ENCODE measurements at places on chromosomes 6 and 20.

DNA sequence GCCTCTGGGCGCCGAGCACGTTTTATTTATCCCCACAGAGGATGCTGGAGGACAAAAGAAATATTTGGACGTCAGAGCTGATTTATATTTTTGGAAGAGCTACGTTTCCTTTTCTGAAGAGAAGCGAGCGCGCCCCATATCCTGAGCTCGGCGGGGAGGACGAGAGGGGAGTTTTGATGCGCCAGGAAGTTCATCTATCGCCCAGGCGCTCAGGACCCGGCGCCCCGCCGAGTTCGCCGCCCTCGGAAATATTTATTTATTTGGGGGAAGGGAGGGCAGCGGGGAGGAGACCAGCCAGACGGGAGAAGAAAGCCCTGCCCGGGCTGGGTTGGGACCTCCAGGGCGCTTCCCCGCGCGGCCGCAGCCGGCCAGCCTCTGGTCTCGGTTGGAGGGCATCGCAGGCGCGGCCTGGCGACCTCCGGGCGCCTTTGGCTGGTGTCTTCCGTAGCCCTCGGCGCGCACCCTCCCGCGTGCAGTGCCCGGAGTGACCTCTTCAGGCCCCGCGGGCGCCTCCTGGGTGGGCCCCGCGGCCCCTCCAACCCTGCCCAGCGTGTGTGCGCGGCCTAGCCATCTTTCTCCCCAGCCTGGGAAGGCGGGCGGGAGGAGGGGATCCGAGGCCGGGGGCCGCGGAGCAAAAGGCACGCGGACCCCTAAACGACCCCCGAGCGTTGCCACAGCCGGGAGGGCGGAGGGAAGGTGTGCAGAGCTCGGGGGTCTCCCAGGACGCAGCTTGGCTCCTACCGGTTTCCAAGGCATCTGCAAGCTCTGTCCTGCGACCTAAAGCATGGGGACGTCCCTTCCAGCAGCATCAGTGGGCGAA, 5.4 kb upstream of the FOXF2 start:
- DNase-seq: no peak

GRCh38 chr6:116472706-116473105, 11.5 kb downstream of the CALHM6 start:
- no peak for DNase-seq

GRCh38 chr20:1415667-1416468, 23.0 kb upstream of the FKBP1A start:
- DNase-seq: no peak

DNA sequence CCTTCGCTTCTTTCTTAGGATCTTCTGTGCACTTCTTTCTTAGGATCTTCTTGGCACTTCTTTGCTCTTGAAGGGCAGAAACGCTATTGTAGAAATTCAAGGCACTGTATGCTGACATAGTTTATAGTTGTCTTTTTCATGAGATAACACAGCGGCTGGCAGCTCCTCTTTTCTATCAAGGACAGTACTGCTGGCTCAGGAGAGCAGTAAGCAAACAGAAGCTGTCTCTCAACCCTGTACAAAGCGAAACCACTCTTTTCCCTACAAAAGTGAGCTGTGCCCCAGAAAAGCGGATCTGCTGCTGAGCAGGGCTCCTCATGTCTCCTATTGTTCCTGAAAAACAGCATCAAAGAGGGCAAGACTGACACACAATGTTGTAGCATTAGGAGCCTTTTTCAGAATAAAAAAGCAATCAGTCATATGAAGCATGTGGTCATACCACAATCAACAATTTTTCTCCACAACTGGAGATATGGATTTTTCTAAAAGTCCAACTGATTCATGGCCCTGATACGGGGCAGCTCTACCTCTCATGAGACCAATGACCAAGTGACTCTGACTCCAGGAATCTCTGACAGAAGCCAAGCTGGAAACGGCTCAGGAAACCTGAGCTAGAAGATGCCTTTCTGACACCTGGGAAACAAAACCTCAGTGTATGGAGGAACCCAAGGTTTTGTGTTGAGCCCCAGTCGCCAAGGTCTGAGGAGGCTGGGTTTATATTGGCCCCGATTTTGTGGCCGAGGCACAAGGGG, 255.9 kb downstream of the ESR1 start:
- DNase-seq: no peak

GRCh38 chr6:143513410-143513809, 1.9 kb upstream of the FUCA2 start:
- peak; percentile 61 for DNase-seq

GRCh38 chr6:31657406-31658157, 1.9 kb downstream of the APOM start:
- DNase-seq: no peak

DNA sequence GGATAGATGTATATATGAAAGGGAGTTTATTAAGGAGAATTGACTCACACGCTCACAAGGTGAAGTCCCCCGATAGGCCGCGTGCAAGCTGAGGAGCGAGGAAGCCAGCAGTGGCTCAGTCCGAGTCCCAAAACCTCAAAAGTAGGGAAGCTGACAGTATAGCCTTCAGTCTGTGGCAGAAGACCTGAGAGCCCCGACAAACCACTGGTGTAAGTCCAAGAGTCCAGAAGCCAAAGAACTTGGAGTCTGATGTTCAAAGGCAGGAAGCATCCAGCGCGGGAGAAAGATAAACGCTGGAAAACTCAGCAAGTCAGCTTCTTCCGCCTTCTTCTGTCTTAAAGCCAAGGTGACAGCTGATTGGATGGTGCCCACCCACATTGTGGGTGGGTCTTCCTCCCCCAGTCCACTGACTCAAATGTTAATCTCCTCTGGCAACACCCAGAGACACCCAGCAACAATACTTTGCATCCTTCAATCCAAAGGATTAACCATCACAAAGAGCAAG, 102.6 kb upstream of the GJE1 start:
- DNase-seq: peak; percentile 15

- no peak for DNase-seq
Observed at GRCh38 chr20:63484236-63484635, 11.8 kb upstream of the KCNQ2 start.

DNA sequence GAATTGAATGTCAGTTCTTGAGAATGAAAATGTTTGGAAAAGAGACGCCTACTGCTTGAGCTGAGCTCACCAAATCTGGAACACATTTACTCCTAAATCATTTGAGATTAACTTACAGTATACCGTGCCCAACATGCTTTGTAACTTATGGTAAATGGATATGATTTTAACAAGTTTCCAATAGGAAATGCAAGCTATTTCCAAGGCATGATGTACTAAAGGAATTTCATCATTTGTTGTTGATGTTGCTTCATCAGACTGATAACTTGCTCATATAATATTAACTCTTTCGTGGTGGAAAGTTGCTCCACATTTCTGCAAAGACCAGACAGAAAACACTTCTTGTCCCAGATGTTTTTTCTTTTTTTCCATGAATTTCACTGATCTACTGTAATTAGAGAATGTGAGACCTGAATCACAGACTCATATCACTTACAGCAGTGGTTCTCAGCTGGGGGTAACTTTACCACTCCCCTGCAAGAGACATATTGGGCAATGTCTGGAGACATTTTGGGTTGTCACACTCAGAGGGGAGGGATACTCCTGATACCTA, 116.6 kb upstream of the TRAF3IP2 start:
- DNase-seq: no peak

GRCh38 chr6:25169553-25169952, 109.6 kb upstream of the CARMIL1 start:
- no peak for DNase-seq

- DNase-seq: no peak
Observed at GRCh38 chr6:151254451-151255081, 14.8 kb downstream of the AKAP12 start.

DNA sequence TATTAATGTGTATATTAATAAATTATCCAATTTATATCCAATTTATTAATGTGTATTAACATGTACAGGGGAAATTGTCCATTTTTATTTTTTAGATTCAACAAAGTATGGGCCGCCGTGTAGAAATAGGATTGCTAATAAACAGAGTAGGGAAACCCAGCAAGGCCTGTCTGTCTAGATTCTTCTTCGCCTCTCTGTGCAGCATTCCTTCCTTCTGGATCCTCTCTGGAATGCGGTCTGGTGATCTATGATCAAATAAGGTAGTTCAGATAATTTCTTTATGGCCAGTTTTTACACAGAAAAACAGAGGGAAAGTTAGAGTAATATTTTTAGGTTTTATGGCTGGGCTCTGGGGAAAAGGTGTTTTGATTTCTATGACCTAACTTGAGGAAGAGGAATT, 19.9 kb upstream of the HFE start:
- no peak for DNase-seq

GRCh38 chr20:48359692-48360341, 468.0 kb downstream of the PREX1 start:
- DNase-seq: no peak

GRCh38 chr6:36839749-36840431, 646 bp upstream of the CPNE5 start:
- DNase-seq: no peak

GRCh38 chr6:124993327-124993726, 31.1 kb downstream of the RNF217 start:
- DNase-seq: no peak

DNA sequence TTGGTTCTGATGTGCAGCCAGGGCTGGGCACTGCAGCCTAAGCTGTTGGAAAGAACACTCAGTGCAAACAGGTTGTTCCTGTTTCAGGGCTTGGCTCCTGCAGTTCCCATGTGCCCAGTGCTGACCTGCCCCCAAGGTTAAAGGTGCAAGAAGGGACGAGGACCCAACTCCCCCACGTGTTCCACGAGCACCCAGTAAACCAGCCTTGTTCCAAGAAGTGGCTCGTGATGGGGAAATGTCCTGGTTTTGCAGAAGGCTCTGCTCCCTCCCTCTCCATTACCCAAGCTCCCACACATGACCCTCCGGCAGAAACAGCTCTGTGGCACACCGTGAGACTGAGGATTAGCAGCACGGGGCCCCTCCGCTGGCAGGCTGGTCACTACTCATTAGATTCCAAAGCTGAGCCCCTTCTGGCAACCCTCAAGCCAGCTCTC, 9.4 kb downstream of the ACSS1 start:
- no peak for DNase-seq

Data from hematopoietic multipotent progenitor cell treated with erythropoietin and hydrocortisone succinate and interleukin-3 and kit ligand, for 8 days (in vitro differentiated cells).